ENCODE measurements at places on chromosomes 1 and 21. TPM values are rescaled to one million over a fixed set of nuclear protein-coding genes. Genes with fewer than 3 reads are reported as not detected.
A peak's percentile ranks its signal among the peaks of the same experiment; 100 is the strongest.

GRCh38 chr1:98369463-98369862, 292.1 kb upstream of the SNX7 start:
- no peak for DNase-seq

DNA sequence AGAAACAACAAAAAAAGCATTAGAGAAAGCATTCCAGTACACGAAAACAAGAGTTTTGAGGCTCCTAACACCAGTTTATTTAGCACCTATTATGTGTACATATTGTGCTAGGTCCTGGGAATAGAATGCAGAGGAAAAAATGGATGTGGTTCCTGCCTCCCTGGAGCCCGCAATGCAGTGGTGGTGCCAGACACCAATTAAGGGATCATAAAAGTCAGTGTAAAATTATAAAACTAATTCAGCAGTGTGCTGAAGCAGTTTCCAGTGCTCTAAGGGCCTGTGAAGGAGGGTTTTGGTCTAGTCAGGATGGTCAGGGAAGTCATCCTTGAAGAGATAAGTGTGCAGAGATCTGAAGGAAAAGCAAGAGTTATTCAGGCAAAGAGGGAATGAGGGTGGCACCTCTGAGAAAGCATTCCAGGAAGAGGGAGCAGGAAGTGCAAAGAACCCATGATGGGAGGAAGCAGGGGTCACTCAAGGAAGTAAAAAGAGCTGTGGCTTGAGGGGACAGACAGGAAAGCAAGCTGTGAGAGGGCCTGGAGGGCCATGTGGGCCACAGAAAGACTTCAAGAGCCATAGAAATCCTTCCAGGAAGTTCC, 65.2 kb upstream of the IFNLR1 start:
- no peak for DNase-seq

Gene KIAA1614
- 1.5 TPM for total RNA-seq

DNA sequence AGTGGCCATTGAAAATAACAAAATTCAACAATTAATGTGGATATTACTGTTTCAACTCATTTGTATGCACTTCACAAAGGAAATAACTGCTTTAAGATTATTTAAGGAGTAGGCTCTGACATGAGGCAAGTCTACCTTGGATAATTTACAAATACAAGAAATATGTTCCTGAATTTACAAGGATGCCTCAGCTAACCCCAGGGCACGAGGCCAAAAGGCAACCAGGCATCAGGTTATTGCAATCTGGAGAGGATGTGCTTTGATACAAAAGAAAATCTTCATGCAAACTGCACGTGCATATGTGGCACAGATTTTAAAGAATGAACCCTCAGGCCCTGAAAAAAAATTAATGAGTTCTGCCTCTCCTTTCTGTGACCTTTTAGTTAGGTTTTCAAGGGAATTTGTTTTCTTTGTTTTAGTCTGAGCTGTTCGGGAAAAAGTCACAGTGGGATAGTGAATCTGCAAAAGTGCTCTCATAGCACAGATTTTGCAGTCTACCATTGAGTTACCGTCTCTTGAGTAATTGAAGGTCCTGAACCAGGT, 1304.2 kb upstream of the ADGRL4 start:
- DNase-seq, result no peak

Gene BARHL2
- not detected for total RNA-seq

Gene CLDN17
- total RNA-seq, result not detected

GRCh38 chr1:7117399-7118281, 332.4 kb downstream of the CAMTA1 start:
- peak; percentile 14 for DNase-seq

- no peak for DNase-seq
Measured at GRCh38 chr1:226891846-226892523, 21.6 kb downstream of the PSEN2 start.

GRCh38 chr1:183630748-183631147, 4.8 kb downstream of the ARPC5 start:
- DNase-seq, result no peak

Gene CHRM3
- 0.20 TPM for total RNA-seq

GRCh38 chr1:61028136-61028535, 54.2 kb upstream of the NFIA start:
- no peak for DNase-seq

GRCh38 chr1:158329733-158330132, 1.6 kb downstream of the CD1B start:
- peak; percentile 13 for DNase-seq

DNA sequence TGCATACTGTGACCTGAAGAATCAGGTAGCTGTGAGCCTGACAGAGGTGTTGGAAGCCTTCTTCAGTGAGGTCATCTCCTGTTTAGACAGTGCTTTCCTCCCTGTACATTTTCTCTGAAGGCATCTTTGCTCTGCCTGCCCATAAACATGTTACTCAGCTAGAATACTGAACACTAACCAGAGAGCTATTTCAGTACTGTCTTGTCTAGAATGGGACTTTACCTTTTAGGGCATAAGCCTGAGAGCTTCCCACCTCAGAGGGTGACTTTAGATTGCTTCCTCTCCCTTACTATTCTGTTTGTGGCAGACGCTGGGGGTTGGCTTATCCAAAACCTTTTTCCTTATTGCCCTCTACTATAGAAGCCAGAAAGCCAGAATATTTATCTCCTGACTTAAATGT, 23.3 kb upstream of the ZNF326 start:
- no peak for DNase-seq

All from lung microvascular endothelial cell (primary cell).